ENCODE measurements at places on chromosomes 5 and 9. TPM values are rescaled to one million over a fixed set of nuclear protein-coding genes. Genes with fewer than 3 reads are reported as not detected.

JAKMIP2 gene
- total RNA-seq, result not detected

CBY3 gene
- total RNA-seq, result not detected

PPP1R2B gene
- total RNA-seq, result 0.19 TPM

NPR3 gene
- 0.65 TPM for total RNA-seq

CTSV gene
- total RNA-seq, result 2.1 TPM

CD72 gene
- total RNA-seq, result not detected

IFNK gene
- total RNA-seq, result not detected

UNC13B gene
- 48.1 TPM for total RNA-seq

SNCAIP gene
- total RNA-seq, result 93.1 TPM

ENTREP1 gene
- 8.0 TPM for total RNA-seq

ROPN1L gene
- 0.68 TPM for total RNA-seq

CRB2 gene
- not detected for total RNA-seq

S1PR3 gene
- 3.6 TPM for total RNA-seq

CDHR2 gene
- under 0.01 TPM for total RNA-seq

PCDHGA3 gene
- total RNA-seq, result 1.2 TPM

LCN15 gene
- total RNA-seq, result 0.05 TPM

MUSK gene
- total RNA-seq, result not detected

HTR1A gene
- total RNA-seq, result not detected

LYSMD3 gene
- total RNA-seq, result 26.2 TPM

FOXD4L4 gene
- 0.17 TPM for total RNA-seq

Measured in dermis blood vessel endothelial cell (primary cell).